ENCODE measurements at places on chromosomes 2 and 18. TPM values are rescaled to one million over a fixed set of nuclear protein-coding genes. Genes with fewer than 3 reads are reported as not detected.
A peak's percentile ranks its signal among the peaks of the same experiment; 100 is the strongest.

The FZD7 gene
- polyA plus RNA-seq: 32.4 TPM

The CTIF gene
- polyA plus RNA-seq: 35.6 TPM

The NFE2L2 gene
- polyA plus RNA-seq: 65.7 TPM

The MATN3 gene
- polyA plus RNA-seq: 11.3 TPM

DNA sequence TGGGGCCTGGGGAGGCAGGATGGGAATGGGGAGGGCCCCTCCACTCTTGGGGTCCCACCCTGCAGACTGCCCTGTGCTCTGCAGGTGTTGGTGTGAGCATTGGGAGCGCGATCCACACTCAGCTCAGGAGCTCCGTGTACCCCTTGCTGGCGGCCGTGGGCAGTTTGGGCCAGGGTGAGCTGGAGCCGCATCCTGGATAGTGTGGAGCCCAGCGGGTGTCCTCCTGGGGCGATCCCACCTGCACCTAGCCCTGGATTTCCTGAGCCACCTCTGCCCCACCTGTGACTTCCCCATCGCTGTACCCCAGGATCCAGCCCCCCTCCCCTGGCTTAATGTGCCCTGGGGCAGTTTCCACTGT, 2.6 kb downstream of the PROM2 start:
- DNase-seq: no peak

- peak; percentile 18 for DNase-seq
Observed at GRCh38 chr2:229050133-229050532, 221.0 kb downstream of the PID1 start.

GRCh38 chr2:48471048-48471474, 58.9 kb upstream of the STON1 start:
- DNase-seq: peak; percentile 64

DNA sequence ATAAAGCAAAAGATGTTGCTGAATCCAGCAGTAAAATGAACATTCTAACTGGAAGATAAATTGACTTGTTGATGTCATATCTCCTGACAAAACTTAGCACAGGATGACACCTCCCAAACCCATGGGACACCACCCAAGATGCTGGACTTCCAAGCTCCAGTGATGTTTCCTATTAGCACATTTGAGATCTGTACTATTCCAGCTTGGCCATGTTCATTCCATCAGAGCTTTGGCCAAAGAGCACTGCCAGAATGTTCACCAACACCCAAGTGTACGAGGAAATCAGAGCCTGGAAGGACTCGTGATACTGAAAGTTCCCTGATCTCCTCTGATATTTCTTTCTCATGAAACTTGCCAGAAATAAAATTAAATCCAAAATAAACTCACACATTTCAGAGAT, 44.7 kb downstream of the PID1 start:
- DNase-seq: no peak

The DLGAP1 gene
- 2.1 TPM for polyA plus RNA-seq

DNA sequence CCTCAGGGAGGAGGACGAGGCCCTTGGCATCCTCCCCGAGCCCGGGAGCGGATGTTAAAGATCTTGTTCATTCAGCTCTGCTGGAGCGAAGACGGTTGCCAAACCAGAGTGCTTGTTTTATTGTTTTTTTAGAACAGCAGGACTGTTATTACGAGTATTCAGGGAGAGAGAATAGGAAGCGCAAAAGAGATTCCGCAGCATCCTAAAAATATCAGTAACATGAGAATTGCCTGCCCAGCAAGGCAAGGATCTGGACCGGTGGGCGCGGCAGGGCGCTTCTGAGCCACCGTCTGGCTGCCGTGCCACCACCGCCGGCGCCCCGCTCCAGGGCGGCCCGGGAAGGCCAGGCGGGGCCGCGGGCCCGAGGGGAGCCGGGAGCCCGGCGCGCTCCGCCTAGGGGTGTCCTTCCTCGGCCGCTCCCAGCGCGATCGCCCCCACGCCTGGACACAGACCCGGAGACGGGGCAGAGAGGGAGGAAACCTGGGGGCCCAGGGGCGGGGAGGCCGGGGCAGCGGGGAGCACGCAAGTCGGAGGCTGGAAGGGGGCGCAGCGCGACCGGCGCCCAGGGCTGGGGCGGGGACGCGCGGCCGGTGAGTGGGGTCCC, 843 bp downstream of the CYS1 start:
- DNase-seq: peak; percentile 68

The DCDC2C gene
- polyA plus RNA-seq: not detected

DNA sequence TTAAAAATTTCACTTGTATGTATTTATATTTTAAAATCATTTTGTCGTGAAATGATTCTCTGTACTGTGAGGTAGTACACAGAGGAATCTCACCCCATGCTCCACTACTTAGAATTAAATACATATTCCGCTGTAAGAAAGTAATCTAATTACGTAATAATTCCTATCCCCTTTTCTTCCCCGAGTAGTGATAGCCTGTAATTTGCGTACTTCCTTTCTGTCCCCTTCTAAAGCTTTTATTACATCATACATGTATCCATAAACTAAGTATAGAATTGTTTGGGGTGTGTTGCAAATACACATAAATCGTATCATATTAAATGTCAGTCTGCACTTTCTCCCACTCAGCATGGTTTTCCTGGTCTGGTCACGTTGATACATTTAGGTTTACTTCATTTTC, 12.4 kb upstream of the CHCHD5 start:
- DNase-seq: no peak

- DNase-seq: no peak
Observed at GRCh38 chr2:187519419-187520120, 34.7 kb downstream of the TFPI start.

DNA sequence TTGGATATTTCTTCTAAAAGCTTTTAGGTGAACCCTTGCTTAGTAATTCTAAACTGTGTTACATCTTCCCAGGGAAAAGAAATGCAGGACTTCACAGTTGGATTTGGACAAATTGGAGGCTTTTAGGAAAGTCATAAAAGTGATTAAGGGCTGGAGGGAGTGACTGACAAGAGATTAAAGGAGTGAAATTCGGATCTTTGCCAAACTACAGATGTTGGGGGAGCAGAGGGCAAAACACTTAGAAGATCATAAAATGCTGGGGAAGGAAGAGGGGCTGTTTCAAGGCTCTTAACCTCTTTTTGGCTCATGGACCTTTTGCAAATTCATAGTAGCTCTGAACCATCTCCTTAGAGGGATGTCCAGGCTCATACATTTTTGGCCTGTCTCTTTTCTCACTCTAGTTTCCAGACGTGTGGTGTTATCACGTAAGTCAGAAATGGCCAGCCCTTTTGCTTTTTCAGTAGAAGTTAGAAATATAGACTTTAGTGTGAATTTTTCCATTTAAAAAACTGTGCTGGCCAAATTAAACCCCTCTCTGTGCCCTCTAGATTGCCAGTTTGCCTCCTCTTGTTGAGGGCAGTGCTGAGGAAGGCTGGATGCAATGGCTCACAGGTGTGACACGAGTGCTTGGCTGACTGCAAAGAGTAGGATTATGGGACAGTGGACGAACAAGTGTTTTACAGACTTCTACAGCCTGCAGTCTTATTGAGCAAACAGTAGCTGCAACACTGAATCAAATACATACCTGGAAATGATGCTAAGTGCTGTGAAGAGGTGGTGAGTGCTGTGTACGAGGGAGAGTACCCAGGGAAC, 109.9 kb downstream of the LYPD6B start:
- DNase-seq: no peak

The CIB4 gene
- polyA plus RNA-seq: 2.3 TPM

DNA sequence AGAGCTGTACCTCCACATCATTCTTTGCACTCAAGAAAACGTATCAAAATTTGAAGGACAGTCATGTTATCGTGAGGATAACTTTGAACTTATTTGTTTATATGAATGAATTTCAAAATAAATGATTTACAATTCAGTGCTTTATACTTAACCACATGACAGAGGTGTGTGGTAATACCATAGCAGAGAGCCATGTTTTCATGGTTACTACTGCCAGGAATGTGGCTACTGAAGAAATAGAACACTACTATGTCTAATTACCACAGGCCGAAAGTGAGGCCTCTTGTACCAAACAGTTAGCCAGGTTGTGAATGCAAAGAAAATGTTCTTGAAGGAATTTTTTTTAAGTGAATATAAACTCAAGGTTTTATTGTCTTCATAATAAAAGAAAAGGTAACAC, 49.2 kb downstream of the AAK1 start:
- no peak for DNase-seq

GRCh38 chr2:55779459-55780421, 86.1 kb upstream of the PNPT1 start:
- DNase-seq: no peak

DNA sequence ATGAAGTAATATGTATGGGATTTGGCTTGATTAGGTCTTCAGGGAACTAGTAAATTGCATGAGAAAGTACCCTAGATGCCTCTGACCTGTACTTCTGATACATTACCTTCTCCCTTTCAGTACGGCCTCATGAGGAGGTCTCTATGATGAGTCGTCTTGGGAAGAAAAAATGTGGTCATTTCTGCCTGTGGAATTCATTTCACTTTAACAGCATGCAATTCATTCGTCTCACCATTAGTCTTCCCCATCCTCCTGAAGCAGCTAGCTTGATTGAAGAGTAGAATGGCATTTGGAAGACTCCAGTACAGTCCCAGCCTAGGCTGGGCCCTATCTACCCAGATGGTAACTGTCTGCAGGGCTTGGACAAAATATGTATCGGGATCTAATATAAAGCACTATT, 52.2 kb downstream of the TMX3 start:
- no peak for DNase-seq

DNA sequence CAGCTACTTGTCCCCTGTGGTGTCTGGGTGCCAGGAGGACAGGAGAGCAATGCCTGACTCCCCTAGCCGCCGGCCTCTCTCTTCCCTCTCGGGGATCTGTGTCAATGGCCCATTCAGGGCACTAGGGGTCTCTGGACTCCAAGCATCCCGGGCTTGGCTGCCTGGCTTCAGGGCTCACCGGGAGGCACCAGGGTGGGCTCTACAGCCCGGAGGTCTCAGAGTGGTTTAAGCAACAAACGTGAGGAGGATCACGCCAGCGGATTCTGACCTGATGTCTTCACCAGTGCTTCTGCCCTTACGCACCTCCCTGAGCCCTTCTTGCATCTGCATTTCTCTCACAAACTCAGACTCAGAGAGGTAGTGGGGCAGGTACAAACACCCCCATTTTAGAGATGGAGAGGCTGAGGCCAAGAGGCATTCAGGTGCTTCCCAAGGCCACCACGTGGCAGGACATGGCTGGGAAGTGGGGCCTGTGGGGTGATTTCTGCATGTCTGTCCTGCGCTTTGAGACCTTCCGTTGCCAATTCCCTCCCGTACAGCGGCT, 243.0 kb downstream of the CELF4 start:
- DNase-seq: no peak

The ADRA2B gene
- 0.60 TPM for polyA plus RNA-seq

The STPG4 gene
- polyA plus RNA-seq: 0.73 TPM

The NEURL3 gene
- 0.18 TPM for polyA plus RNA-seq

The RGPD3 gene
- polyA plus RNA-seq: 0.35 TPM

- DNase-seq: no peak
Observed at GRCh38 chr2:114461116-114461515, 18.7 kb downstream of the DPP10 start.

DNA sequence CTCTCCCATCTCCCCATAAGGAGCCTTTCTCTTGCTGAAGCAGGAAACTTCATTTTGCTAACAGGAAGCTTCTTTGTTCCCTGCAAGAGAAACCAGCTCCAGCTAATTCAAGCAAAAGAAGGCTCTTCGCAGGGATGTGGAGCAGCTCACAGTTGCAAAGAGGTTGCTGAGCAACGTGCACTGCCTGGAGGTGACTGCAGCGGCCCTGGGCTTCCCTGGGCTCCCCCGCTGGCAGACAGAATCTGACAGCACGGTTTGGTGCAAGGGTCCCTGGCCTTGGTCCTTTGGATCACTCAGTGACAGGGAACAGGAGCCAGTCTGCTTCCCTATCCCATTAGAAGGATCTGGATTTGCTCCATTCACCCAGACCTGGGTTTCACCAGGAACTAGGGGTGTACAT, 25.8 kb downstream of the GPR55 start:
- no peak for DNase-seq

- DNase-seq: peak; percentile 49
Observed at GRCh38 chr2:42493468-42494354, at the start of gene KCNG3. Gene KCNG3, minus strand, starts transcription at chr2:42493982. Its CDS starts 481 bp downstream, at chr2:42493501.

The TRIM54 gene
- not detected for polyA plus RNA-seq

DNA sequence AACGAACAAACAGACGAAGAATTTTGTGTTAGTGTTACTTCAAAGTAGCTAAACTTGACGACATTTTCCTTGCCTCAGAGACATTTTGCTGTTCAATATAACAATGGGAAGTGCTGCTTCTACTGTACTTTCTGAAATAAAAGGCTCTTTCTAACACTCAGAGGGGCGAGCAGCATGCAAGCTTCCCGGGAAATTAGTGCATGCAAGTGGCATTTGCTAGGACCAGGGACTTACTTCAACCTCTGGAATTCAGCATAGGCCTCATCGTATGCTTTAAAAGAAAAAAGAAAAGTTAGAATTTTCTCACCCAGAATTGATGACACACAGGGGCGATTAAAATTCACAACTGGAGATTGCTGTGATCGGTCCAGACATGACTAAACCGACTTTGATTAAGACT, 62.5 kb upstream of the LPIN2 start:
- DNase-seq: no peak

DNA sequence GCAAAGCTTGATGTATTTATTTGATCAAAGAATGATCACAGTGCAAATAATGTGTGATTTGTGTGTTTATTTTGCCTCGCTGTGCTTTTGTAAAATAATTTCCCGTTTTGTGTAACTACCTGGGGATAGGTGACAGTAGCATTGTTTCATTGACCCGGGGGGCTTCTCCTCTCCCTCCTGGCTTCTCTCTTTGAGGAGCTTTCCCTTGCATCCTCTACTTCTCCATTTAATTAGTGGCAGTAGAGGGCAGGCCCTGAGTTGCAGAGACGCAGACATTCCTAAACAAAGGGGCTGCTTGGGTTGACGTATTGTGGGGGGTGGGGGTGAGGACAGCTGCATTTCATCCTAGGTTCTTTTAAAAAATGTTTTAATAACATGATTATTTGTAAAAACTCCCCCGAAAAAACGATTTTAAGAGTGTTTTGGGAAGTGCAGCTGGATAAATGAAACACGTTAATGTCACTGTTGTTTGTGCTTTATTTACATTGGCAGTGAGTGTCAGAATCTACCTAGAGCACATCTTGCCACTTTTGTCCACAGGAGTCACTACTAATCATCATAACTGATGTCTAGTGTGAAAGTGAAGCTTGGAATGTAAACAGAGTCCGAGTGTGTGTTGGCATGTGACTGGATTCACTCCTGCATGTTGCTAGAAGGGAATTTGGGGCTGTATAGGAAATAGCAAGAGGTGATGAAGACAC, 2.2 kb downstream of the NEDD4L start:
- peak; percentile 27 for DNase-seq

- DNase-seq: no peak
Observed at GRCh38 chr2:205276116-205276777, 406.1 kb upstream of the NRP2 start.

The KIAA2012 gene
- polyA plus RNA-seq: 0.46 TPM

The CHST9 gene
- 2.9 TPM for polyA plus RNA-seq

DNA sequence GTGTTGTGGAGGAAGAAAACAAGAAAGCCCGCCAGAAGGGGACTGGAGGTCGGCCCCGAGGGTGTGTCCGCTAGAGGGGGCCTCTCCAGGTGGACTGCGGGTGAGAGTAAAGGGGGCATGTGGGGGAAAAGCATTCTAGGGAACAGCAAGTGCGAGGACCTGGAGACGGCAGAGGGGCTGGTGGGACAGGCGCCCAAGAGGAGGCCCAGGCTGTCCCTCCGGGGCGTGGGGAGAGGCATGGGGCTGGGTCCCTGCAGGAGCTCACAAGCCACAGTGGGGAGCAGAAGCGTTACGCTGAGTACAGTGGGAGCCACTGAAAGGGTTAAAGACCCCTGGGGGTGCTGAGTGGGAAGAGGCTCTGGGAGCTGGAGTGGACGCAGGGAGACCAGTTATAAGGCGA, 1.6 kb upstream of the KLF11 start:
- no peak for DNase-seq

The AKAIN1 gene
- polyA plus RNA-seq: not detected

- DNase-seq: no peak
Observed at GRCh38 chr2:207113414-207113813, 52.3 kb downstream of the KLF7 start.

The MSTN gene
- polyA plus RNA-seq: 1.5 TPM

The IL1A gene
- polyA plus RNA-seq: not detected

All from right lung (tissue), 10 donors.